ENCODE measurements at places on chromosomes 6 and 20. TPM values are rescaled to one million over a fixed set of nuclear protein-coding genes. Genes with fewer than 3 reads are reported as not detected.

GRCh38 chr6:34324738-34325444, 67.6 kb downstream of the NUDT3 start:
- DNase-seq = peak; percentile 45

DNA sequence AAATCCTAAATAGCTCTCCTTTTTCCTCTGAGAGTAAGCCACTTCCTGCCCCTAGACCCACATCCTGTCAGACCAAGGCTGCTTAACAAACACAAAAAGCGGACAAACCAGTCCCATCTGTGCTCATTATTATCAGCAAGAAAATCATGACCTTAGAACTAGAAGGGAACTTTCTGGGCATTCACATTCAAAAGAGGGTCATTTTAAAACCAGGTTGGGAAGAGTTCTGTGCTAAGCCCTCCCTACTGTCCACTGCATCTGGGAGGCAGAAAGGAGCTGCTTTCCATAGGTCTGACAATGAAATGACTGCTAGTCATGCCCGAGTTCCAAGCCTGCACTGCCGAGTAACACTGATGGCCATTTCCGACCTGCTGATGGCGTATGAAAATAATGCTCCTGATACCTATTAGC, 15.4 kb downstream of the EZR start:
- no peak for DNase-seq

GRCh38 chr20:36624944-36625324, 19.4 kb downstream of the RAB5IF start:
- DNase-seq = no peak

Gene DYNLT2
- polyA plus RNA-seq = 1.2 TPM

Gene TXLNB
- polyA plus RNA-seq = 48.7 TPM

Data from right cardiac atrium (tissue), 5 donors.